ENCODE measurements at places on chromosomes 13 and 19. TPM values are rescaled to one million over a fixed set of nuclear protein-coding genes. Genes with fewer than 3 reads are reported as not detected.

Gene GPR12
- total RNA-seq, result 0.15 TPM

Gene CTXN1
- 1.9 TPM for total RNA-seq

Gene METTL21C
- total RNA-seq, result not detected

Gene CBLC
- not detected for total RNA-seq

Gene PABPC3
- total RNA-seq, result 0.15 TPM

Gene SIAH3
- not detected for total RNA-seq

- H3K36me3 ChIP-seq, result no peaks in the 10 kb centered on the region
- no peaks in the 10 kb centered on the region for H3K4me1 ChIP-seq
- no peak for DNase-seq
- H3K27ac ChIP-seq, result no peak overlapping the region
Observed at GRCh38 chr19:56912401-56913112, 72.0 kb upstream of the PEG3 start.

DNA sequence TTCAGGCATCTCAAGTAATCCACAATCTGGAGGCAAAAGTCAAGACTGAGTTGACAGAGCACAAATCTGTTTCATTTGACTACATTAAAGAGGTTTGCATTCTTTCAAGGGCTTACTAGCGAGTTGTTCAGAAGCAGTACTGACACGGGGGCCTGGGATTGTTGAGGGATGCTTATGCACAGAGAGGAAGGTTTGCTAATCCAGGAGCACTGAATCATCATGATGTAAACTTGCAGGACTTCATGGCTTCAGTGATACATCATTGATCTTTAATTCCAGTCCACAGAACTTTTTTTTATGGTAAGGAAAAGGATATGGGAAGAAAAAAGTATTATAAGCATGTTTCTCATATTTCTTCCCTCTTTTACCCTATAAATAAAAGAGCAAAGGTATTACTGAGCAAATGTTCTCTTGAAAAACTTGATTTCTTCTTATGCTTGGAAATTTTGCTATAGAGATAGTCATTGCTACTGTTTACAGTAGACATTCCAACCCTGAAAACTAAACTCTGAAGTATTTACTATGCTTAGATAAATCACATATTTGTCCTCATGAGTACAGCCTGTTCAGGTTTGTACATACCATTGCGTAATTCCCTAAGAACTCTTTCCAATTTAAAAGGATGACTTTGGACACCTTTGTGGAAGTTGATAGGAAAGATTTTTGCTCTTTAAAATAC, 65.8 kb upstream of the KPNA3 start:
- H3K4me3 ChIP-seq, result no peak overlapping the region
- H3K4me1 ChIP-seq, result peaks cover 2% of the 10 kb centered on the region
- no peak for DNase-seq
- H3K27me3 ChIP-seq, result no peaks in the 10 kb centered on the region
- no peaks in the 10 kb centered on the region for H3K36me3 ChIP-seq

GRCh38 chr13:83248751-83249150, 633.5 kb downstream of the SLITRK1 start:
- H3K27me3 ChIP-seq, result no peaks in the 10 kb centered on the region
- H3K4me3 ChIP-seq, result no peak overlapping the region
- no peak overlapping the region for H3K27ac ChIP-seq
- no peaks in the 10 kb centered on the region for H3K36me3 ChIP-seq
- peaks cover 4% of the 10 kb centered on the region for H3K4me1 ChIP-seq

DNA sequence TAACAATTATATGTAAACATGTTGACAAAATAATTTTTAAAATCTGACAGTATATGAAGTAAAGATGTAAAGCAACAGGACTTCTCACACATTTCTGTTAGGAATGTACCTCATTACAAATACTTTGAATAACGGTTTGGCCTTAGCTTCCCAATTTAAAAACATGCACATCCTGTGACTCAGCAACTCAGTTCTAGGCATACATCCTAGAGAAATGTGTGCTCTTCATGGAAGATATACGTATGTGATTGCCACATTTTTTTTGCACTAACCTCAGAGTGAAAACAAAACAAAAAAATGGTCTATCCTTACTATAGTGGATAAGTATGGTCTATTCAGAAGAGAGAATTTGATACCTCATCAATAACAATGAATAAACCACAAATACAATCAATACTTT, 314.6 kb downstream of the LIG4 start:
- H3K36me3 ChIP-seq, result no peaks in the 10 kb centered on the region
- DNase-seq, result no peak
- no peaks in the 10 kb centered on the region for H3K27me3 ChIP-seq

- DNase-seq, result no peak
- H3K4me3 ChIP-seq, result no peak overlapping the region
- H3K27ac ChIP-seq, result no peak overlapping the region
- H3K36me3 ChIP-seq, result no peaks in the 10 kb centered on the region
- H3K4me1 ChIP-seq, result no peaks in the 10 kb centered on the region
Observed at GRCh38 chr13:108835083-108835482, 205.7 kb downstream of the MYO16 start.

DNA sequence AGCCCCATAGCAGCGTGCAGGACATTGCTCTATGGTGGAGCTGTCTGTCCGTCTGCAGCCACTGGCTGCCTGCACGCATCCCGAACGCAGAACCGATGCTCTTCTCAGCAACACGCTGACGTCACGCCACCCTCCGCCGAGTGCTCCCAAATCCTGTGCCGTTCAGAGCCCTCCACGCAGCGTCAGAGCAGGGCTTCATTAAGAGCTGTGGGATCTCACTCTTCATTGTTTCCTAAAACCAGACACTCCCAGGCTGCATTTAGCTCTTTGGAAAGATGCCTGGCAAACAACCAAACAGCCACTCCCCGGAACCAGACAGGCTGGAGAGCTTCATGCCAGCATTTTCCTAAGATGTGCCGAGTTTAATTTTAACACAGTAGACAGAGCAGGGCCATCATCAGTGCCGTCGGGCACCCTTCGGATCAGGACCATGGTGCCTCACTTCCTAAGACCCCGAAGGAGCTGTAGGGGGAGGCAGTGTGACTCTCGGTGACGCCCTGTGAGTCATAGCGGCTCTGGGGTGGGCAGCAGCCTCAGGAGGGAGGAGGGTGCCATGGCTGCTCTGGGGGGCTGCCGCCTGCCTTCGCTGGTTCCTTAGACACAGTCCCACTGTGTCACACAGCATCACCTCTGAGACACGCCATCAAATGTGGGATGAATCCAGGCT, 131.5 kb upstream of the MCF2L start:
- H3K27me3 ChIP-seq, result no peaks in the 10 kb centered on the region
- no peak overlapping the region for H3K27ac ChIP-seq
- H3K36me3 ChIP-seq, result no peaks in the 10 kb centered on the region
- DNase-seq, result peak; percentile 74

GRCh38 chr13:39811696-39812095, 156.2 kb downstream of the COG6 start:
- no peak for DNase-seq
- no peaks in the 10 kb centered on the region for H3K36me3 ChIP-seq
- no peaks in the 10 kb centered on the region for H3K27me3 ChIP-seq
- no peak overlapping the region for H3K27ac ChIP-seq

DNA sequence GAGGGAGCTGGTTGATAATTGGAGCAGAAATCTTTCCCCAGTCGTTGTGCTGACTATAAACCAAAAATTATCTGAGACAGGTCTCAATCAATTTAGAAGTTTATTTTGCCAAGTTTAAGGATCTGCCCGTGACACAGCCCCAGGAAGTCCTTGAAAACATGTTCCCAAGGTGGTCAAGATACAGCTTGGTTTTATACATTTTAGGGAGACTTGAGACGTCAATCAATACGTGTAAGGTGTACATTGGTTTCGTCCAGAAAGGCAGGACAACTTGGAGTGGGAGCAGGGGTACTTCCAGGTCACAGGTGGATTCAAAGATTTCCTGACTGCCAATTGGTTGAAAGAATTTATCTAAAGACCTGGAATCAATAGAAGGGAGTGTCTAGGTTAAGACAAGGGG, 17.6 kb downstream of the CFAP97D2 start:
- no peak overlapping the region for H3K4me3 ChIP-seq
- no peaks in the 10 kb centered on the region for H3K27me3 ChIP-seq
- H3K36me3 ChIP-seq, result no peaks in the 10 kb centered on the region
- no peaks in the 10 kb centered on the region for H3K4me1 ChIP-seq
- no peak for DNase-seq
- no peak overlapping the region for H3K27ac ChIP-seq

- DNase-seq, result no peak
- no peaks in the 10 kb centered on the region for H3K27me3 ChIP-seq
- no peaks in the 10 kb centered on the region for H3K36me3 ChIP-seq
- no peaks in the 10 kb centered on the region for H3K4me1 ChIP-seq
- H3K27ac ChIP-seq, result no peak overlapping the region
Observed at GRCh38 chr13:38898481-38898880, 92.2 kb downstream of the STOML3 start.

DNA sequence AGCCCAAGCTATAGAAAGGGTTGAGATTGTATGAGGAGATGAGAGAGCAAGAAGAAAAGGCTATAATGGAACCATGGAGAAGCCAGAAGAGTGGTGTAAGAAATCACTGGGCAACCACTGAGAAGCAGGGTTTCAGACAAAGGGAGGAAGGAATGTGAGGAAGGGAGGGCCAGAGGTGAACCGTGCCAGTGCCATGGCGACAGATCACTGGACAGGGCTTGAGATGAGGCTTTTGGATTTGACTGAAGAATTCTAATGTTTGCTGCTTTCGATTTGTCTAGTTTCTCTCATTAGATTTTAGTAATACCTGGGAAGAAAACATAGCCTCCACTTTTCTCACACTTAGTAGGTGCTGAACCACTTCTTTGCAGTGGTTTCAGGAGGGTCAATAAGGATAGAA, 6.3 kb upstream of the GPR183 start:
- H3K4me1 ChIP-seq, result no peaks in the 10 kb centered on the region
- H3K27ac ChIP-seq, result no peak overlapping the region
- no peak for DNase-seq
- H3K4me3 ChIP-seq, result no peak overlapping the region
- no peaks in the 10 kb centered on the region for H3K36me3 ChIP-seq

DNA sequence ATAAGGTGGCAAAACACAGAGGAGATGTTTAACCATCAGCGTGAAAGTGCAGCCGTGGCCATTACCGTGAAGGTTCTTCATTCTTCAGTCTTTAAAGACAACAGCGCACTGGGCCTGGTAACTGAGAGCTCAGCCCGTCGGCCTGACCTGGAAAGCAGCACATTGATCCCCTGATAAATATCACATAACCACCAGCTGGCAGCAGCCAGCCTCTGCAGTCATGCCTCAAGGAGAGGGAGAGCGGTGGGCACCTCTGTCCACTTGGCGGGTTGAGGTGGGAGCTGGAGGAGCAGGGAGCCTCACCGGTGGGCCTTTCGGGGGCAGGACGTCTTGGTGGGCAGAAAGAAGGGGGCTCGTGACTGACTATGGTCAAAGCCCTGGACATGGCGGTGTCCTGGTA, 58.1 kb downstream of the MCF2L start:
- no peaks in the 10 kb centered on the region for H3K36me3 ChIP-seq
- DNase-seq, result no peak
- no peak overlapping the region for H3K27ac ChIP-seq
- no peaks in the 10 kb centered on the region for H3K4me1 ChIP-seq
- H3K4me3 ChIP-seq, result no peak overlapping the region
- H3K27me3 ChIP-seq, result no peaks in the 10 kb centered on the region

- no peak overlapping the region for H3K27ac ChIP-seq
- H3K36me3 ChIP-seq, result no peaks in the 10 kb centered on the region
- DNase-seq, result no peak
Observed at GRCh38 chr19:38031423-38031770, 124.4 kb downstream of the SIPA1L3 start.

DNA sequence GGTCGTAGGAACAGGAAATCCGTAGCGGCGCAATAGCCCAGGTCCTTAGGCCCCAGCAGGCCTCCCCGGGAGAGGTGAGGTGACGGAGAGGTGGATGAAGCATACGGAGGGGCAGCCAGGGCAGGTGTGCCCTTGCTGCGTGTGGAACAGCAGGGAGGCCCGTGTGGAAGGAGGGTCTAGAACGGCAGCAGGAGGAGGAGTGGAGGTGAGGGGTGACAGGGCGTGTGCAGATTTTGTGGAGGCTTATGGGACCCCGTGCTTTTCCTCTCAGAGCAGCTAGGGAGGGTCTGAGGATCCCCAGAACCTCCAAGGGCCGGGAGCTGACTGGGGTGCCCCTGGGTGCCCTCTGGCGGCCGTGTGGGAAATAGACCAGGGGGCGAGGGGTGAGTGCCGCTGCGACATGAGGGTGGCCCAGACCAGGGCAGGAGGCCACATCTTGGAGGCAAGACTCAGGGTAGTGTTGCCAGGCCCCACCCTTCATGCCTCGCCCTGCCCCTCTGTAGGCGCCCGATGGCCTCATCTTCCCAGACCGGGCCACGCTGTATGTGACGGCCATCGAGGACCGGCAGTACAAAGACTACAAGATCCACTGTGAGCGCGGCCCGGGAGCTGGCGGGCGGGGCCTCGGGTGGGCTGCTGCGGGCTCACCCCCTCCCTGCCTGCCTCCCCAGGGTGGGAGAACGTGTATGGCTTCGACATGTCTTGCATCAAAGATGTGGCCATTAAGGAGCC, 5.0 kb upstream of the ADM5 start:
- H3K36me3 ChIP-seq, result no peaks in the 10 kb centered on the region
- H3K4me3 ChIP-seq, result no peak overlapping the region
- no peaks in the 10 kb centered on the region for H3K4me1 ChIP-seq
- DNase-seq, result no peak

DNA sequence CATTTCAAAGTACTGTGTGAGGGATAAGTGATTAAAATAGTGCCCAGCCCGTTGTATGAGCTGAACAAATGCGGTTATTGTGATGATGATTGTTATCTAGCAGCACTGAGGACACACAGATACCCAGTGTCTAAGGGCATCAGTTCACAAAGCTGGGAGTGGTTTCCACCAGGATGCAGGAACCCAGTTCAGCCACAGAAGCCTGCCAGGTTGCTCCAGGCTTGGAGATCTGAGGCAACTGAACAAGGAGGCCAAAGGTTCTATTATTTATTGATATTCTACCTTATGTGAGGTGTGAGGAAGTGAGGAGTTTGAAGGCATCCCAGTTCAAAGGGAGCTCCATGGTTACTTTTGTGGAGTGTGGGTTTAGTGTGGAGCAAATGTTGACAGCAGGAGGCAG, 13.2 kb downstream of the DIAPH3 start:
- no peak for DNase-seq
- H3K27ac ChIP-seq, result no peak overlapping the region
- no peaks in the 10 kb centered on the region for H3K27me3 ChIP-seq
- no peaks in the 10 kb centered on the region for H3K36me3 ChIP-seq
- H3K4me3 ChIP-seq, result no peak overlapping the region

DNA sequence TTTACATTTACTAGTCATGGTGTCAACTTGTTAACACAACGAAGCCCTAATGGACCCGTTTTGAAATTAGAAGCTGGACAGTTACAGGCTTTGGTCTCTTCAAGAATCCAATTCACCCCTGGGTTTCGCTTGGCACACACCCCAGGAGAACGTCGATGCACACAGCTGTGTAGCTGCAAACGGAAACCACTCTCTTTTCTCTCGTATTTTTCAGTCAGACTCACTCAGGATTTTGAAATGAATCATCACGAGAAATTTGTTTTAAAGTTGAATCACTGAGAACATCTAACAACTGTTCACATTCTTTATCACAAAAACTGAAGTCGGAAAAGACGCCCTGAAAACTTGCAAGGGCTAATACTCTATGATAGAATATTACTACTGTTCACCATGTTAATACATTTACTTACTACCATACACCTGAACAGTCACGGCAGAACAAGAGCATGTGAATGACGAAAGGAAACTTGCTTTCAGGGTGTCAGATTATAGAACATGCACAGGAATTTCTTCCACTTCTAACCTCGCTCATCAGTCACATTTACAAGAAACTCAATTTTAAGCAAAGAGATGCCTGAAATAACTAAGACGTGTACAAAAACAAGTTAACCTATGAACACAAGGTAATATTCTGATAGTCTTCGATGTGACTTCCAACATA, 4.7 kb downstream of the PNMA8A start:
- H3K4me1 ChIP-seq, result no peaks in the 10 kb centered on the region
- no peaks in the 10 kb centered on the region for H3K27me3 ChIP-seq
- no peaks in the 10 kb centered on the region for H3K36me3 ChIP-seq
- DNase-seq, result peak; percentile 80
